Stimulated activated naive CD8-positive, alpha-beta T cell treated with anti-CD3 and anti-CD28 coated beads, Interleukin-15, amount 100 ng/mL, for 72 hours (primary cell): ENCODE measurements at places on chromosomes 13 and 19.

DNA sequence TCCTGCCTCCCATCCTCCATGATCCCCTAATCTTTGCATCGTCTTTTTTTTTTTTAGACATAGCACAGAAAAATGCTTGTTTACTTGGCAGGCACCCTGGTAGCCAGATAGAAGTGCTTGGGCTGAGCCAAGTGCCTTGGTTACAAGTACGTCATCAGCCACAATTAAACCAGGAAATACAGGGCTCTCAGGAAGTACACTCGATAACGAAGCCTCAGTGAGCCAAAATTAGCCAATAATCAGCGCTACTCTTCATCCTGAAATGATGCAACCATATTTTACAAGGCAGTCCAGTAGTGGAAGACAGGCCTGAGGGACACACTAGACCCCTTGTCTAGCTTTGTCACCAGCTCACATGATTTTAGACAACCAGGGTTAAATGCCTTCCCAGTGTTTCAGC is 194.0 kb upstream of the NBEA start:
- DNase-seq = no peak

GRCh38 chr19:17282488-17283125 is 906 bp downstream of the ANKLE1 start:
- DNase-seq = peak; percentile 82

GRCh38 chr13:21243045-21243897 is 66.8 kb downstream of the MRPL57 start:
- DNase-seq = no peak

DNA sequence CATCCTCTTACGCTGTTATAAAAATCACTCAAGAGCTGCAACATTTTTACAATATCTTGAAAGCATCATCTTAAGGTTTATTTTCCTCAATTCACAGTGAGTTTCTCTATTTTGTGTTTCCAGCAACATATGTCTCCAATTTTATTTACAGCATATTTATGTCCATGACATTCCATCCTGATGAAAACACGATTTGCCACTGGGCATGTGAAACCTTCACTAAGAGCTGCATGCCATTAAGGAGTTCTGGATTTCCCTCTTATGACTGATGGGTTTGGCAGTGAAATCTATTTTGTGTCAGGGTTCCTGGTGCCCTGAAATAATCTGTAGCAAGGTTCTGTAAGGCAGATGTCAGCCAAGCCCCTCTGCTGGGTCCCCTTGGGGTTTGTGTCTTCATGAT is 527.6 kb upstream of the KLF12 start:
- no peak for DNase-seq

- DNase-seq = peak; percentile 50
These were observed 111.9 kb downstream of the KCNRG start for GRCh38 chr13:50126993-50127725.

DNA sequence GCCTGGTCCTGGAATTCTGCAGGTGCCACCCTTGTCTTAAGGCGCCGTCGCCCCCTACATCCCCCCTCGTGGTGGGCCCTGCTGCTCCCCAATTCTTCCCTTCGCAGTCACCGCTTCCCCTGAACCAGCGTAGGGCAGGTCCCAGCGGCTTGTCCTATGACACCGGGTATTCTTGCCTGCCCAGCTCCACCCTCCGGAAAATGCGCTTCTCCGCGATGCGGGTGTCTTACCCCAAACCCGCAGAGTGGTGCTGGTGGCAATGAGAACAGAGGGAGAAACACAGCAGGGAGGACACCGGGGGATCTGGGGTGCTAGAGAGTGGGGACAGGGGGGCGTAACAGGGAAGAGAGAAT is 9.0 kb downstream of the ZNF808 start:
- DNase-seq = peak; percentile 62

DNA sequence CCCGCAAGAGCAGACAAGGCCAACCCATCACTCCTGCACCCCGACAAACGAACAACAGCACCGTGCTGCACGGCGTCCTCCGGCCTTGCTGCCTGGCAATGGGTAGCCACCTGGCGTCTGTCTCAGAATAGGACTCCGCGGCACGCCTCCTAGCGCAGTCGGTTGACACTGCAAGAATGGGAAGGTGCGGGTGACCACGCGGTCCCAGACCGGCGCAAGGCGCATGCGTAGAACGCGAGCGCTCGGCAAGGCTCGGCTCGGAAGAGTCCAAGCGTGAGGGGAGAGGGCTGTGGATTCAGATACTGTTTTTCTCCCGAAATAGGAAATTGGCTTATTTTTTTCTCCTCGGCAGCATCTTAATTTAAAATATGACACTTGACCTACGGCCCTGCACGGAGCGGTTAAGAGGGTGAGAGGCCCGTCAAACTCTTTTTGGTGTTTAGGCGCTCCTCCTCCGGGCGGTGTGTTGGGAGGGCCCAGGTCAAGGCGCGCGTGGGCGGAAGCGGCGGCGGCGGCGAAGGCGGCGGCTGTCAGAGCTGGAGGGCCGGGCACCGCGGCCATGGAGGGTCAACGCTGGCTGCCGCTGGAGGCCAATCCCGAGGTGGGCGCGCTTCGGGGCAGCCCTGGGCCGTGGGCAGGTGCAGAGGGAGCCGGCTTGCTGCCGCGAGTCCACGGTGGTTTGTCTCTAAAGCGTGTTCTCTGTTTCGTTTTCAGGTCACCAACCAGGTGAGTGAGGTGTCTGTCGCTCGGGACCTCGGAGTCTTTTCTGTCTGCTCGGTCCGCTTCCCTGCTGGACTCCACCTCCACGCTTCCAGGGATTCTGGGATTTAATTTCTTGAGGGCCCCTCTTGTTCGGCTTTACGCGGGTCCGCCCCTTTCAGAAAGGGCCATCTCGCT is at the start of gene UCHL3:
TSS of gene UCHL3 (plus strand) at position 530 of the 897 bp plus-strand sequence. CDS start at position 560, 30 bp downstream.
- peak; percentile 97 for DNase-seq

DNA sequence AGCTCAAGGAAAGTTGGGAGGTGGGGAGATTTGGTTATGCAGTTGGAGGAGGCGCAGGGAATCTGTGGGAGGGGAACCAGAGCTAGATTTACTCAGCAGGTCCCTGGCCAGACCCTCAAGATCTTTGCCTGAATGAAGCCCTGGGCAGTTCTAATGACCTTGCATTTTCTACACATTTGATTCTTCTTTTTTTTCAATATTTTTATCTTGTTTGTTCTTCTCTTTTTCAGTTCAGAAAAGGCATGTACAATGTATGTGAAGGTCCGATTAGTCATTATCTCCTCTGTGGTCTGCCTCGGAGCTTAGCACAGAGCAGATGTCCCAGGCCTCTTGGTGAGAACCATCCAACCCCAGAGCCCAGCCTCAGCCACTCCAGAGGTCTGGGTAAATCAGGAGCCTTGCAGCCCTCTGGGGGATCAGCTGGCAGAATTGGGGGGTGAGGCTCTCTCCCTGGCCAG is 24.2 kb downstream of the SERP2 start:
- DNase-seq = no peak

- peak; percentile 34 for DNase-seq
These were observed 108.7 kb downstream of the TEX29 start for GRCh38 chr13:111429064-111429558.

DNA sequence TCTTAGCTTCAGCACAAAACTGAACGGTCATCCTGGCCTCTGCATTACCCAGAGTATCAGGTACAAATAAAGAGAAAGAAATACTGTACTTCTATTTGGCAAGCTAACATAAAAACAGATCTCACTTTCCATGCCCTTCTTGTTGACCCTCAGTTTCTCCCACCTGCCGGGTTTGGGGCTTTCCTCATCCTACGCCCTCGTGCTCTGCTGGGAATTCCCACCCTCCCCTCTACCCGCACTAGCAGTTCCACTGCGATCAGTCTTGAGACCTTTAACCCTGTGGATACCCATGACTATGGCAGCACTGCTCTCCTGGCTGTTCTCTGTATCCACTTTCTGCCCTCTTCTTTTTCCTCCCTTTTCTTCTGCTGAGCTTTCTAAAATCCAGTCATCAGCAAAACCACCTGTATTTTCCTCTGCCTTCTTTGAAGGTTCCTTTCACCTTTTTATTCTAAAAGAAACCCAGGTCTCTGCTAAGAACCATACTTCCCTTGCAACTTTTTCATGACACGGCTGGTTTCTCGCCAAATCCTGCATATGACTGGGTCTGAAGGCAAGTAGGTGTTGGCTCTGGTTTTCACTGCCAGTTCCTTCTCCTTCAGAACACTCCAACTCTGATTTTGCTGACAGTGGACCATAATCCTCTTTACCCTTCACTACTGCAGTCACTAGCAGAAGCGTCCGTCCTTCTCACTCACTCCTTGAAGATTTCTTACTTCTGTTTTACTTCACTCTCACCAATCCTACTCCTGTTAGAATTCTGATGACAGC is 99.4 kb downstream of the MIPEP start:
- DNase-seq = no peak

DNA sequence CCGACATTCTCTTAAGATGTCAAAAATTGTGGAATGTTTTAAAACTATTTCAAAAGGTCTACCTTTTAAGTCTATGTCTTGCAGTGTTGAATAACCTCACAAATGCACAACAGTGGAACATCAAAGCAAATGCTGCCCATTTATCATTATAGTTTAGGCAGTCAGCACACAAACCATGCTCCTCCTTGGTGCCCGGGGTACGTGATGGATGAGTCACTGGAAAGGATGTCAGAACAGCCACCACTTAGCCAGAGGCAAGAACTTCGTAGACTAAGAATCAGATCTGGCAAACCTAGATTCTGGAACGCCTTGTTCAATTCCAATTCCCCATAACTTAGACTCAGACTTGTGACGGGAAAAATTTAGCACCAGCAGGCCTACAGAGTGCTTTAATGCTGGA is 343.6 kb downstream of the FGF9 start:
- no peak for DNase-seq

DNA sequence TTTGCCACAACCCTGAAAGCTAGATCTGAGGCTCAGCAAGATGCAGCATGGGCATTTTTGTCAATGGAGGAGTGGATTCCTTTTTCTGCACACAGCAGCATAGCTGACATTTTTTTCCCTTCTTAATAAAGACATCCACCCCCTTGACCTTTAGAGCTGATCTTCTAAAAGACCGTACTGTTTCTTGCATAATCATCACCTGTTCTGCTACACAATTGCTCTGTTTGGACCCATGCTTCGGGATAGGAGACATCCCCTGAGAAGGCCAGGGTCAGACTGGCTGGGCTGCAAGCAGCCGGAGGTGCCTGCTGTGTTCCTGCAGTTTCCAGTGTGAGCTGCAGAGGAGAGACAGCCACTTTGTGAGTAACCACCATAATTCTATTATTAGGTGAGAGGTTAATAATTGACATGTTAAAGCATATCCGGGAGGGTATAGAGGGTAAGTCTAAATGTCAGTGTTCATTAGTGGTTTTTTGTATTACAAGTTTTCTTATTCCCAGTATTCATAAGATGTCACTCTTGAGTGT is 108.5 kb upstream of the C1QTNF9B start:
- no peak for DNase-seq

DNA sequence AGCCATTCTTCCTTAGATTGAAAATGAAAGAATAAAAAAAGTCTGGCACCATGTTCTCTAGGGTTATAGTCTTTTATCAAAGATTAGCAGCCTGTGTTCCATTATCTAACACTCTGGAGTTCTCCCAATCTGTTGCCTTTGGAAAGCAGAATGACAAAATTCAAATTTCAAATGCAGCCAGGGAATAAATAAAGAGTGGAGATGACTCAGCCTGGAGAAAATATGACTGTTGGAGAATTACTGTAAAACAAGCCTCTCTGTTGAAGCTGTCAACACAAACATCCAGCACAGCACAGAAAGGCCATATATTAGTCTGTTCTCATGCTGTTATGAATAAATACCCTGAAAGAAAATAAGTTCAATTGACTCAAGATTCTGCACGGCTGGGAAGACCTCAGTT is 650.5 kb upstream of the SLC10A2 start:
- DNase-seq = no peak

DNA sequence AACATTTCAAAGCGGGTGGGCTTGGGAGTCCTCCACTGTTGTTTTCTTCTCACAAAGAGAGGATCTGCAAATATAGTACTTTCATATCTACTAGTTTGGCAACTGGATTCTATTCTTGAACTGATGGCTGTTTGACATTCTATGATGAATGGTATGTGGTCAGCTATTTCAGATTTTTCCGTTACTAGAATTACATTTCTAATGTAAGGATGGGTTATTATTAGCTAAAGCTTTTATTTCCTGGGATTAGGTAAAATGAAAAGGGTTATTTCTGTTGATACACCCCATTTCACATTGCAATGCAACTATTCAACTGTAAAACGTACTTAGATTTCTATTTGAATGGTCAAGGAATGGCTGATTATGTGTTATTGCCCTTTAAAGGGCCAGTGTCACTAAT is 629.7 kb downstream of the DACH1 start:
- no peak for DNase-seq

DNA sequence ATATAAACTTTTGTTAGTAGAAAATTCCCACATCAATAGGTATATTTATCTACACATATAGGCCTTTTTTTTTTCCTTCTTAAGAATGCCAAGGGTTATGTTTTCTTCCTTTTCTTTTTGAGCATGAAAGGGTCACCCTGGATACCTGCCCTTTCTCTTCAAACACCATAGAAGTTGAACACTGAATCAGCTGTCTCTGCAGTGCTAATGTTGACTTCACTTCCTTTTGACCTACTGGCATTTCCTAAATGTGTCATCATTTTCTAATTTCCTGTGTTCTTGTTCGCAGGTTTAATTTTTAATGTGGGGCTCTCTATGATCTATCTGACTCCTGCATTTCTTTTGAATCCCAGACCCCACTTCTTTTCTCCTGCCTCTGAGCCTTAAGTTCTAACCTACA is 532.0 kb downstream of the GPC6 start:
- DNase-seq = no peak

- DNase-seq = no peak
These were observed 152.1 kb downstream of the POSTN start for GRCh38 chr13:37446503-37446902.

- no peak for DNase-seq
These were observed 13.7 kb downstream of the RNASEH2B start for GRCh38 chr13:50923272-50923671.

GRCh38 chr13:51728972-51729371 is 75.0 kb downstream of the DHRS12 start:
- DNase-seq = no peak

DNA sequence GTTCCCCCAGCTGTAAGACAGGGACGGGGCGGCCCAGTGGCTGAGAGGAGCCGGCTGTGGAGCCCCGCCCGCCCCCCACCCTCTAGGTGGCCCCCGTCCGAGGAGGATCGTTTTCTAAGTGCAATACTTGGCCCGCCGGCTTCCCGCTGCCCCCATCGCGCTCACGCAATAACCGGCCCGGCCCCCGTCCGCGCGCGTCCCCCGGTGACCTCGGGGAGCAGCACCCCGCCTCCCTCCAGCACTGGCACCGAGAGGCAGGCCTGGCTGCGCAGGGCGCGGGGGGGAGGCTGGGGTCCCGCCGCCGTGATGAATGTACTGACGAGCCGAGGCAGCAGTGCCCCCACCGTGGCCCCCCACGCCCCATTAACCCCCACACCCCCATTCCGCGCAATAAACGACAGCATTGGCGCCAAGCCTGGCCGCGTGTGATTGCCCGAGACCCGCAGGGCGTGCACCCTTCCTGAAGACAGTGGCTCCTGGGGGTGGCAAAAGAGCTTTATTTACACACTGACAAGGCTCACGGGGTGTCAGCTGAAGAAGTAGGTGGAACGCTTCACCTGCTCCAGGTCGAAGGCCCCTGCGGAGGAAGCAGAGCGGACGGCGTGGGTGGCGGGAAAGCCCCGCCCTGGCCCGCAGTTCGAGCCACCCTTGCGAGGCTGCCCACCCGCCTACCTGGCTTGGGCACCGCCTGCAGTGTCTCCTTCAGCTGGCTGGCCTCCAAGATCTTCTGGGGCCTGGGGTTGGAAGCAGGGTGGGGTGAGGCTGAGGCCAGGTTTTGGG is 16.4 kb downstream of the POLRMT start:
- DNase-seq = no peak
